ENCODE measurements at places on chromosomes 6 and 20.

- no peak for DNase-seq
Observed at GRCh38 chr20:36624068-36624943, 18.7 kb downstream of the RAB5IF start.

GRCh38 chr6:89375427-89376267 is 23.1 kb upstream of the UBE2J1 start:
- peak; percentile 44 for DNase-seq

DNA sequence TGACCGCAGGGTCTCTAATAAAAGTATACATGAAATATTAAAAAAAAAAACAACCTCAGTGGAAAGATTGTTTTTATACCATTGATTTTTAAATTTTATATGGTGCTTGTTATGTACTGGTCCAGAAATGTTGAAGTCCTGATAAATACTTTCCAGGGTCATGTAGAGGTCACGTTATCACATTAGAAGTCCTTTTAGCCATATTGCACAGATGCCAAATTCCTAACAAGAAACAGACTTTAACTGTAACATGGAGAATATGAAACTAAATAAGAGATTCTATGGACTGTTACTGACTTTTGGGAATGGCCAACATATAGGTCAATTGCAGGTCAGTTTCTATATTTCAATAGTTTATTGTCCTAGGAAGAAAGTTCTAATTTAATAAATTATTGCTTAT is 89.0 kb downstream of the ADGRB3 start:
- DNase-seq = no peak

GRCh38 chr6:53258076-53258773 is 90.5 kb downstream of the ELOVL5 start:
- no peak for DNase-seq

DNA sequence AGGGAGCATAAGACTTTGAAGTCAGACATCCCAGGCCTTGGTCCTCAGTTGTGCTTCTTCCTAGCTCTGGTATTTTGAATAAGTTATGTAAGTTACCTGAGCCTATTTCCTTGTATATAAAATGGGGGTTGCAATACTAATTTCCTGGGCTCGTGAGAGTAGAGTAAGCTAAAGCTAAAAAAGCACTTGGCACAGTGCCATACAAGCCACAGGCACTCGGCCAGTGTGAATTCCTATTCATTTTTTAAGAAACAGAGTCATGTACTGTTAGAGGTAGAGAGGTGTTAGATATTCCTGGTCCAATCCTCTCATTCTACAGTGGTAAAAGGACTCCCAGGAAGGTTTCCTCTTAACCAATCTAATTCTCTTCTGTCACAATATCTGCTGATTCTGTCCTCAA is 79.6 kb upstream of the EPB41L1 start:
- DNase-seq = no peak

- no peak for DNase-seq
Observed at GRCh38 chr6:34537922-34538550, 18.1 kb downstream of the SPDEF start.

- no peak for DNase-seq
Observed at GRCh38 chr6:124494956-124495664, 467.1 kb upstream of the RNF217 start.

- DNase-seq = no peak
Observed at GRCh38 chr6:165649166-165650137, 13.6 kb downstream of the PDE10A start.

- DNase-seq = no peak
Observed at GRCh38 chr6:131998255-131998982, 47.2 kb upstream of the CCN2 start.

GRCh38 chr20:47857569-47858464 is 72.5 kb upstream of the SULF2 start:
- DNase-seq = no peak

- DNase-seq = no peak
Observed at GRCh38 chr20:37223053-37223452, 38.6 kb downstream of the GHRH start.

GRCh38 chr6:85705220-85705619 is 62.5 kb upstream of the SYNCRIP start:
- DNase-seq = no peak

DNA sequence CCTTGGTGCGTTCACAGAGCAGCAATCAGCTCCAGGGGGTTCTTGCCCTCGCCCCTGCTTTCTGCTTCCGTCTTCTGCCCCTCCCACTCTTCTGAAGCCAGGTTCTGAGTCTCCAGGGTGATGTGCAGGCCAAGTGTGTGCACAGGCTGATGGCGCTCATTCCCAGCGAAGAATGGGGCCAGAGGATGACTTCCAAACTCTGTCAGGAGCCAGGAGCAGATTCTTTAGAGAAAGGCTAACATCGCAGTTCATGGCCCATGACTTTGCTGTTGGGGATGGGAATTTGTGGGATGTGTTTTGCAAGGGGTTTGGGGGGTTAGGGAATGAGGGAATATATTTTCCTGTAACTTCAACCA is 56.1 kb upstream of the CCN6 start:
- DNase-seq = no peak

DNA sequence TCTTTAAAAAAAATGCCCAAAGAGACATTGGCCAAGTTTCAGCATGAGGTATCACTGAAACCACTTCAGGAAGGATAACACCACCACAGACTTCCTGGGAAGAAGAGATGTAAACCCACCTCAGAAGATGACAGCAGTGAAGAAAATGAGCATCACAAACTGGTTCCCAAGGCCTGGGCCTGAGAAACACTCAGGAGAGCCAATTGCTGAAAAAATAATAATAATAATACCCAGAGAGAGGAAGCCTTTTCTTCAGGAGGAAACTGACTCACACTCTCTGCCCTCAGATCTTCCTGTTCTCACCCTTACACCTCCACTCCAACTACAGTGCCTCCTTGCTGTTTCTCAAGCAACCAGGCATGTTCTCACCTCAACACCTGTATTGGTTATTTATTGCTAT is 68.1 kb upstream of the MAFB start:
- no peak for DNase-seq

- DNase-seq = no peak
Observed at GRCh38 chr6:13447949-13448724, 39.3 kb downstream of the GFOD1 start.

- no peak for DNase-seq
Observed at GRCh38 chr6:7819431-7820015, 91.1 kb downstream of the TXNDC5 start.

GRCh38 chr6:45118754-45119153 is 209.4 kb upstream of the RUNX2 start:
- DNase-seq = no peak

GRCh38 chr20:3068075-3068474 is 3.3 kb upstream of the OXT start:
- no peak for DNase-seq

GRCh38 chr20:5056801-5057599 is 55.7 kb upstream of the SLC23A2 start:
- peak; percentile 63 for DNase-seq

DNA sequence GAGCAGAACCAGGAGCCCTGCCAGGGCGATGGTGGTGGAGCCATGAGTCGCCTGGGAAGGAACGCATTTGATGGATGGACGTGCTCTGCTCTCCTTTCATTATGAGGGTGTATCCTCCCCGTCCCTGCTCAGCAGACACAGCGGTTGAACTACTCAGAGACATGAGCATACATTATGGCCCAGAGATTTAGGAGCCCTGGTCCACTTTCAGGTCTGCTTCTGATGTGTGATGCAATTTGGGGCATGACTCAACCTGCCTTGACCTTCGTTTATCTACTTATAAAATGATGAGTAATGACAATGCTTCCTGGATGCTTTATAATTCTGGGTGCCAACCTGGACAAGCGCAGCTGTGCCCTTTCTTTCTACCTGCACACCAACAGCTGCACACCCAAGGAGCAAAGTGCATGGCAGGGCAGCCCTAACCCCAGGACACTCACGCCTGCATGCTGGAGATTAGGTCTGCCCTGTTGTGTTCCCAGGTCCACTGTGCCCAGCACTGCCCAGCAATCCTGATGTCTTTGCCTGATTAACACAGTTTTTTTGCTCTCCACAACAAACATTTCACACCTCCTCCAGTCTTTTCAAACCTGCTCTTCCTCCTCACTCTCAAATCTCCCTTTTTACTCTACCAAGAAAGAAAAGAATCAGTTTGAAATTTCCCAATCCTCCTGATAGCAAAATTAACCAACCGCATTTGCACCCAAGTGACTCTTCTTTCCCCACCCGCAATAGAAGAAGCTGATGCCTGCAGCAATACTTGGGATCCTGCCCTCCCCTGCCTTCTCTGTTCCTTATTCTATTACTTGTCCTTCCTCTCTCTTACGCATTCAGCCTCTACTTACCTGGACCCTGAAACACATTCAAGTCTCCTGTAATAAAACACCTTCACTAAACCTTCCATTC is 81.2 kb downstream of the EZR start:
- no peak for DNase-seq

- no peak for DNase-seq
Observed at GRCh38 chr6:43849844-43850243, 79.8 kb downstream of the VEGFA start.

DNA sequence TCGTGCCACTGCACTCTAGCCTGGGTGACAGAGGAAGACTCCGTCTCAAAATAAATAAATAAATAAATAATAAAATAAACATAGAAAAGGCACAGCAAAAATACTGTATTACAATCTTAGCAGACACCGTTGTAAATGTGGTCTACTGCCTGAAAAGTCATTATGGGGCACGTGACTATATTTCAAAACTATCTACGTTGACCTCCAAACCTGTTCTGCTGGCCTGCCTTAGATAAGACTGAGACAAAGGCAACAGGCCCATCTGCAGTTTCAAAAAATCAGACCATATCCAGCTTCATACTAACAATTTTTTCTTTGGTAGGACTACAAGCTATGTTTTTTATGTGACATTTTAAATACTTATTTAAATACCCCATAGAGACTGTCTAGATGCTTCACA is 59.1 kb downstream of the AGPAT4 start:
- no peak for DNase-seq

All from stimulated activated CD8-positive, alpha-beta memory T cell treated with anti-CD3 and anti-CD28 coated beads, Interleukin-15, amount 100 ng/mL, for 4 hours (primary cell).